Upper lobe of right lung (tissue), 1 donor: ENCODE measurements at places on chromosomes 7 and 10. TPM values are rescaled to one million over a fixed set of nuclear protein-coding genes. Genes with fewer than 3 reads are reported as not detected.

GRCh38 chr7:151773797-151774196 is 103.1 kb downstream of the PRKAG2 start:
- H3K36me3 ChIP-seq: no peaks in the 10 kb centered on the region
- no peak overlapping the region for H3K27ac ChIP-seq
- no peaks in the 10 kb centered on the region for H3K4me1 ChIP-seq
- H3K4me3 ChIP-seq: no peak overlapping the region
- no peaks in the 10 kb centered on the region for H3K27me3 ChIP-seq

Gene HOXA4
- total RNA-seq: 7.1 TPM

Gene AKR1C8
- total RNA-seq: 0.55 TPM

- peaks cover under 1% of the 10 kb centered on the region for H3K4me1 ChIP-seq
- H3K27me3 ChIP-seq: no peaks in the 10 kb centered on the region
- H3K4me3 ChIP-seq: no peak overlapping the region
- peak; percentile 62 for DNase-seq
These were observed 6.4 kb downstream of the TMEM120A start for GRCh38 chr7:75987805-75988567.

Gene ANKRD30A
- total RNA-seq: 0.12 TPM

DNA sequence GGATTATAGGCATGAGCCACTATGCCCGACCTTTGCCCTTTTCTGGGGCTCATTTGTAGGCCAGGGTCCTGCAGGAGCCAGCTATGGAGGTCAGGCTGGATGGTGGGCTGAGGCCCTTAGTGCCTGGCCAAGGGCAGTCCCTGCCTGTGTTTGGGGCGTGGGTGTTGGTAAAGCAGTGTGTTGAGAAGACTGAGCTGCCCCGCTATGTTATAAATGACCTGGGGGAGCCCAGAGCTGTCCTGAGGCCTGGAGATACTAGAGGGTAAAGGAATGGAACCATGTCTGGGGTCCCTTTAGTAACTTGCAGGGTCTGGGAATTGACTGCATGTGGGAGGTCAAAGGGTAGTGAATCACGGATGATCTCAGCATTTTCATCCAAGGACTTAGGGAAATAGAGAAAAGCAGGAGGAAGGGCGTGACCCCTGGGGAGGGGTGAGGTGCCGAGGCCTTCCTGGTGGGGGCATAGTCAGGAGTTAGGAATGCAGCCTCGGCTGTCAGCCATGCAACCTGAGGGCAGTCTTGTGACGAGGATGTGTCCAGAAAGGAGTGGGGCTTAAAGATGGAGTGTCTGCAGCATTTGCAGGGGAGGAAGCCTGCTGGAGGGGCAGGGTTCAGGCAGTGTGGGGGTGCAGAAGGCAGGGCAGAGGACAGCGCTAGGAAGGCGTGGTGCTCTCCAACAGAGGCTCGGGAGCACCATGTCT is 31.5 kb downstream of the TMEM248 start:
- no peak overlapping the region for H3K4me3 ChIP-seq
- no peak overlapping the region for H3K27ac ChIP-seq
- H3K27me3 ChIP-seq: no peaks in the 10 kb centered on the region

Gene NRG3
- total RNA-seq: 2.3 TPM

Gene CFAP58
- total RNA-seq: 0.14 TPM

GRCh38 chr10:31822616-31823318 is 105.9 kb downstream of the ARHGAP12 start:
- H3K4me1 ChIP-seq: no peaks in the 10 kb centered on the region
- no peak overlapping the region for H3K4me3 ChIP-seq
- no peak for DNase-seq
- H3K27ac ChIP-seq: no peak overlapping the region
- H3K36me3 ChIP-seq: peaks cover 24% of the 10 kb centered on the region

Gene RAB11FIP2
- 27.6 TPM for total RNA-seq

DNA sequence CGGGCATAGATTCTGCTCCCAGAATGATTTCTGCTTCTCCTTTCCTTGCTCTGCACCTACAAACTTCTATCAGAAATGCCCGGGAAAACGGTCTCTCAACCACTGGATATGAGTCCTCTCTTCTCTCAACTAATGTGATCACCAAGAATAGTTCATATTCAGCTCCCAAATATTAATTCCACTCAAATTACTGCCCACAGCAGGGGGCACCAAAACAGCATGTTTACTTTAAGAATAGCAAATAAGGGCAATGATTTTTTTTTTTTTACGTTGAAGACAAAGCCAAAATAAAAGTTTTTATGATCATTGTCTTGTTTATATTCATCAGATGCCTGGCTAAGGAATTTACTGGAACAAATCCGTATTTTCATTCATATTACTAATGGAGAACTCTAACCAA is 94.9 kb upstream of the PRSS1 start:
- H3K4me1 ChIP-seq: no peaks in the 10 kb centered on the region
- H3K27ac ChIP-seq: no peak overlapping the region
- no peaks in the 10 kb centered on the region for H3K36me3 ChIP-seq
- no peak for DNase-seq

- H3K27me3 ChIP-seq: no peaks in the 10 kb centered on the region
- DNase-seq: peak; percentile 69
- peak overlapping the region; percentile 42 for H3K27ac ChIP-seq
- H3K36me3 ChIP-seq: no peaks in the 10 kb centered on the region
These were observed 18.6 kb upstream of the DNAJB6 start for GRCh38 chr7:157318015-157318706.
